Activated CD4-positive, alpha-beta memory T cell treated with anti-CD3 and anti-CD28 coated beads, Interleukin-2, amount 10 ng/mL, durations not matched to agents 7 days and 5 days (primary cell): ENCODE measurements at places on chromosomes 2 and 18.

DNA sequence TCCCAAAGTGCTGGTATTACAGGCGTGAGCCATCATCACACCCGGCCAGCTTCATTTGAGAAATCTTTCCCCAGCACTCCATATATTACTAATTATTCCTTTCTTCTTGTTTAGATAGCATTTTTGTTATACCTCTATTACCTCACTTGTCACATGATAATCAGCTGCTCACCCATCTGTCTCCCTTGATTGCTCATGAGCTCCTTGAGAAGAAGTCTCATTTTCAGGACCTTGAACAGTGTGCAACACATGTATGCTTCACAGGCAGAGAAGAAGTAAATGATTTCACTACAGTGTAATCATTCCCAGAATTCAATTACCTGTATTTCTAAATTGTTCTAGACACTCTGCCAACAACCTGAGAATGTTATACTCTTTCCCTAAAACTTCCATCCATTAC lies 6.2 kb downstream of the PAIP2B start:
- peaks cover 2% of the 10 kb centered on the region for H3K4me1 ChIP-seq
- peaks cover 2% of the 10 kb centered on the region for H3K27me3 ChIP-seq
- no peaks in the 10 kb centered on the region for H3K36me3 ChIP-seq
- H3K4me3 ChIP-seq, result no peak overlapping the region

GRCh38 chr2:222693837-222694236 lies 22.4 kb downstream of the MOGAT1 start:
- H3K27me3 ChIP-seq, result peaks cover 32% of the 10 kb centered on the region
- no peak for DNase-seq
- H3K27ac ChIP-seq, result no peak overlapping the region
- H3K36me3 ChIP-seq, result no peaks in the 10 kb centered on the region
- no peak overlapping the region for H3K4me3 ChIP-seq

- H3K4me3 ChIP-seq, result no peak overlapping the region
- no peaks in the 10 kb centered on the region for H3K36me3 ChIP-seq
- no peak for DNase-seq
Observed at GRCh38 chr2:53182601-53183000, 585.0 kb upstream of the CHAC2 start.

- no peak overlapping the region for H3K4me3 ChIP-seq
- H3K27me3 ChIP-seq, result no peaks in the 10 kb centered on the region
- no peaks in the 10 kb centered on the region for H3K36me3 ChIP-seq
- H3K4me1 ChIP-seq, result peaks cover 10% of the 10 kb centered on the region
- DNase-seq, result no peak
Observed at GRCh38 chr2:189406586-189407233, 34.6 kb upstream of the WDR75 start.

- H3K27me3 ChIP-seq, result no peaks in the 10 kb centered on the region
- no peak for DNase-seq
- H3K27ac ChIP-seq, result no peak overlapping the region
- H3K36me3 ChIP-seq, result no peaks in the 10 kb centered on the region
- H3K4me1 ChIP-seq, result no peaks in the 10 kb centered on the region
Observed at GRCh38 chr2:122481717-122482116, 726.3 kb downstream of the TSN start.
